Ascending aorta (tissue), 2 donors: ENCODE measurements at places on chromosomes 12 and 14.
A peak's percentile ranks its signal among the peaks of the same experiment; 100 is the strongest.

- H3K27me3 ChIP-seq, result no peaks in the 10 kb centered on the region
- H3K4me1 ChIP-seq, result peaks cover 7% of the 10 kb centered on the region
- H3K36me3 ChIP-seq, result peaks cover 3% of the 10 kb centered on the region
- no peak overlapping the region for H3K4me3 ChIP-seq
- no peak for DNase-seq
These were observed 11.5 kb downstream of the GNS start for GRCh38 chr12:64747695-64748094.

- no peaks in the 10 kb centered on the region for H3K36me3 ChIP-seq
- no peak overlapping the region for H3K27ac ChIP-seq
- no peaks in the 10 kb centered on the region for H3K27me3 ChIP-seq
- DNase-seq, result no peak
- H3K4me3 ChIP-seq, result no peak overlapping the region
- H3K4me1 ChIP-seq, result no peaks in the 10 kb centered on the region
These were observed 139.3 kb upstream of the LMNTD1 start for GRCh38 chr12:25692115-25693035.

DNA sequence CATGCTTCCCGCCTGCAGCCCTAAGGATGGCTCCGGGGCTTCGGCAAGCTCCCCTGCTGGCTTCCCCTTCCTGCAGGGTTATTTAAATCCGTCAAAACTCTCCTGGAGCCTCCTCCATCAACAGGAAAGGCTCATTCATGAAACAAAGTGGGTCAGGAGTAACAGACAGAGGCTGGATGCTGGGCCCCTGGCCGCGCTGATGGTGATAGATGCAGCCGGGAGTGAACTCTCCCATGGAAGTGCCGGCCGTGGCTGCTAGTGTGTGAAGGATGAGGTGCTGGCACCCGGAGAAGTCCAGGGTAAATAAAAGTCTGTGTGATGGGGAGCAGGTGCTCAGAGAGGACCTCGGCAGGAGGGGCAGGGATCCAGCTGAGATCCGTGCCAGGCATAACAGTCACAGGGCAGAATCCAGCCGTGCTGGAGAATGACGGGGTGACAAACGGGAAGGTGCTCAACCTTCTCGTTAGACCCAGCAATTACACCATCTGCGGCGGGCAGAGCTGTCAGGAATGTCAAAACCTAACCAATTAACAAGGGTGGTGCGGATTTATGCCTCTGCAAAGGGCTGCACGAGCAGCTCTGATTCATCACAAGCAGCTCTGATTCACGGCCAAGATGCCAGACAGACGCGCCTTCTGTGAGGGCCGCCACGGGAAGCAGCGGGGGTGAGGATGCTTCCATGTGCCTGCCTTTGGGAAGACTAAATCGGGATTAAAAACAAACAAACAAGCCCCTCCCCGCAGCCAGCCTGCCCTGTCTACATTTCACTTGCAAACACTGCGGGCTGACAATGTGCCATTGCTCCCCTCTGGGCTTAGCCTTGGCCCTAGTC is 55.6 kb downstream of the SYNE3 start:
- no peaks in the 10 kb centered on the region for H3K4me1 ChIP-seq
- H3K27ac ChIP-seq, result no peak overlapping the region
- H3K36me3 ChIP-seq, result peaks cover 4% of the 10 kb centered on the region
- H3K4me3 ChIP-seq, result no peak overlapping the region
- no peaks in the 10 kb centered on the region for H3K27me3 ChIP-seq
- DNase-seq, result peak; percentile 75

DNA sequence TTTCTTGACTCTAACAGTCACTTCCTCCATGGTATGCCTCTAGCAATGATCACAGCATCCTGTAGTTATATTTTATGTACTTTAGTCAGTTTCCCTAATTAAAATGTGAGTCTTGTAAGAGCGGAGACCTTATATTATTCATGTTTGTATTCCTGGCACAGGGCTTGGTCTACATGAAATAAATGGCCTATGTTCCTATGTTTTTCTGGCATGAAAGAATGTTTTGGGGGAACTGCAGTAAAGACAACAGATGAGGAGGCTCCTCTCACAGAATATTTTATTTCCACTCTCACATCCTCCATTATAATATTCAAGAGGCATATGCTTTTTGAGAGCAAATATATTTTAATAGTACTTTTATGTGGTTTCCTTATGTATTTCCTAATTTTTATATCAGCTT is 429.8 kb upstream of the PDE3A start:
- DNase-seq, result no peak
- no peaks in the 10 kb centered on the region for H3K27me3 ChIP-seq
- no peaks in the 10 kb centered on the region for H3K36me3 ChIP-seq
- H3K27ac ChIP-seq, result no peak overlapping the region
- H3K4me3 ChIP-seq, result no peak overlapping the region

GRCh38 chr12:89506050-89506449 is 18.5 kb downstream of the GALNT4 start:
- no peaks in the 10 kb centered on the region for H3K27me3 ChIP-seq
- H3K27ac ChIP-seq, result no peak overlapping the region
- H3K36me3 ChIP-seq, result no peaks in the 10 kb centered on the region
- H3K4me1 ChIP-seq, result no peaks in the 10 kb centered on the region
- DNase-seq, result no peak

- H3K27ac ChIP-seq, result peak overlapping the region; percentile 100
- no peaks in the 10 kb centered on the region for H3K27me3 ChIP-seq
- peaks cover 7% of the 10 kb centered on the region for H3K4me1 ChIP-seq
- H3K36me3 ChIP-seq, result peaks cover 8% of the 10 kb centered on the region
- DNase-seq, result no peak
- H3K4me3 ChIP-seq, result peak overlapping the region; percentile 98
These were observed 1.7 kb downstream of the HECTD1 start for GRCh38 chr14:31205681-31206535.

DNA sequence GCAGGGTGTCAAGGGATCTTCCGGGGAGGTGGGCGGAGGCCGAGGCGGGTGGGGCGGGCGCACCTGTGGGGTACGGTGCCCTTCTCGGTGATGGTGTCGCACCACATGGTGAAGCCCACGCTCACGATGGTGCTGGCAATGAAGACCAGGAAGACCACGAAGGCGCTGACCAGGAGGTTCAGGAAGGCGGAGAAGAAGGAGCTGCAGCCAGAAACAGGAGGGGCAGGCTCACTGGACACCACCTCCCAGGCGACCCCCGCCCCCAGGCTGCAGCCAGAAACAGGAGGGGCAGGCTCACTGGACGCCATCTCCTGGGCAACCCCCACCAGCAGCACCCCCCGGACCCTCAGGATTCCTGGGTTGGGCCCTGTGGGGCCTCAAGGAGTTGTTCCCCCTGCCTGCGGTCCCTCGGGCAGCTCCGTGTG is 7.6 kb downstream of the TMEM179 start:
- H3K4me1 ChIP-seq, result no peaks in the 10 kb centered on the region
- no peaks in the 10 kb centered on the region for H3K36me3 ChIP-seq
- H3K27ac ChIP-seq, result no peak overlapping the region
- H3K4me3 ChIP-seq, result no peak overlapping the region
- no peaks in the 10 kb centered on the region for H3K27me3 ChIP-seq
- no peak for DNase-seq

DNA sequence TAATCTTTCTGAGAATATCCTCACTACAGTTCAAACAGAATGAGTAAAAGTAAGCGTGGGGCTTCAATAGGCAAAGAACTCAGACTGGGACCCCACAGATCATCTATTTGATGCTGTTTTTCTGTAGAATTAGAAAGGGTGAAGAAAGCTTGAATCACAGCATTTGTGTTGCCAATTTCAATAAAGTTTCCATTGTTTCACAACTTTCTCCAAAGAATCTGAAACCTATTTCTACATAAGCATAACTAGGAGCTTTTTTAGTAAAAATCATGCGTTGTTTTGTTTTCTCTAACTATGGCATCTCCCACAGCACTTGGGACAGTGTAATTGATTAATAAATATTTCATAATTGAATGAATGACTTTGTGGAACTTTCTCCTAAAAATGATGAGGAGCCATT is 16.7 kb upstream of the NEDD1 start:
- no peak overlapping the region for H3K4me3 ChIP-seq
- no peak overlapping the region for H3K27ac ChIP-seq
- H3K4me1 ChIP-seq, result no peaks in the 10 kb centered on the region
- no peaks in the 10 kb centered on the region for H3K36me3 ChIP-seq

- no peak for DNase-seq
- no peaks in the 10 kb centered on the region for H3K4me1 ChIP-seq
- no peak overlapping the region for H3K27ac ChIP-seq
These were observed 418.1 kb downstream of the APAF1 start for GRCh38 chr12:99063182-99063581.

DNA sequence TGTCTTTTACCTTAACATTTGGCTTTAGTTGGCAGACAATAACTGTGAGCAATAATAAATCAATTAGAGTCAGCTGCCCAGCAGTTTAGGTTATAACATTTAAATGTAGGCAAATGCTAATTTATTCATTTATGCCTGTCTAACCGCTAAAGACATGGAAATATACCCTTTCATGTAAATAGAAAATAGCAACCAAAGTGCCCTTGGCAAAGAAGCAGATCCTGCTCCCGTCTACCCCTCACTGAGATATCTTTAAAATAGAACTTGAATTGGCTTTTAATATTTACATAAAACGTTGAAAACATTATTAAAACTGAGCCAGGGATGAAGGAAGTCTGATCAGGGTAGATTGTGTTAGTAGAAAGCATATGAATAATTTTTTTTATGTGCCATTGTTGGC is 67.3 kb downstream of the ATP23 start:
- no peaks in the 10 kb centered on the region for H3K4me1 ChIP-seq
- H3K27ac ChIP-seq, result no peak overlapping the region
- no peaks in the 10 kb centered on the region for H3K36me3 ChIP-seq
- no peaks in the 10 kb centered on the region for H3K27me3 ChIP-seq
- no peak for DNase-seq

- H3K4me1 ChIP-seq, result no peaks in the 10 kb centered on the region
- H3K27me3 ChIP-seq, result no peaks in the 10 kb centered on the region
- no peak for DNase-seq
- H3K4me3 ChIP-seq, result no peak overlapping the region
These were observed 25.7 kb downstream of the CNOT2 start for GRCh38 chr12:70268972-70269371.

DNA sequence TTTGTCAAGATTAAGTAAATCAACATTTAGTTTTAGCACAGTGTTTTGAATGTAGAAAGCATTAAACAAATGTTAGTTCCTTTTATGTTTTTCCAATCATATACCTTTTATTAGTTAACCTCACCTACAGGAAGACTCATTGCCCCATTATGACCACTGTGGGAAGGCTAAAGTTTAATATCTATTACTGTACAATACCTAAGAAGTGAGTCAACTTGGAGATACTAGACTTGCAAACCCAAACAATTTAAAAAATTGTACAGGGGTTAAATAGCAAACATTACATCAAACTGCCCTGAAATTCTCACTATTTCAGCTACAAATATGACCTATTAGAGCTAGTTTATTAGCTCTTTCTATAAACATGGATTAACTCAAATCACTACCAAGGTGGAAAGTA is 8.6 kb upstream of the G2E3 start:
- no peak overlapping the region for H3K27ac ChIP-seq
- DNase-seq, result no peak
- H3K4me1 ChIP-seq, result no peaks in the 10 kb centered on the region
- H3K36me3 ChIP-seq, result no peaks in the 10 kb centered on the region
- no peaks in the 10 kb centered on the region for H3K27me3 ChIP-seq
- no peak overlapping the region for H3K4me3 ChIP-seq

- H3K27ac ChIP-seq, result no peak overlapping the region
- no peak for DNase-seq
- H3K27me3 ChIP-seq, result no peaks in the 10 kb centered on the region
- H3K4me3 ChIP-seq, result no peak overlapping the region
- H3K36me3 ChIP-seq, result no peaks in the 10 kb centered on the region
These were observed 220.9 kb downstream of the FOXG1 start for GRCh38 chr14:28987516-28987915.

DNA sequence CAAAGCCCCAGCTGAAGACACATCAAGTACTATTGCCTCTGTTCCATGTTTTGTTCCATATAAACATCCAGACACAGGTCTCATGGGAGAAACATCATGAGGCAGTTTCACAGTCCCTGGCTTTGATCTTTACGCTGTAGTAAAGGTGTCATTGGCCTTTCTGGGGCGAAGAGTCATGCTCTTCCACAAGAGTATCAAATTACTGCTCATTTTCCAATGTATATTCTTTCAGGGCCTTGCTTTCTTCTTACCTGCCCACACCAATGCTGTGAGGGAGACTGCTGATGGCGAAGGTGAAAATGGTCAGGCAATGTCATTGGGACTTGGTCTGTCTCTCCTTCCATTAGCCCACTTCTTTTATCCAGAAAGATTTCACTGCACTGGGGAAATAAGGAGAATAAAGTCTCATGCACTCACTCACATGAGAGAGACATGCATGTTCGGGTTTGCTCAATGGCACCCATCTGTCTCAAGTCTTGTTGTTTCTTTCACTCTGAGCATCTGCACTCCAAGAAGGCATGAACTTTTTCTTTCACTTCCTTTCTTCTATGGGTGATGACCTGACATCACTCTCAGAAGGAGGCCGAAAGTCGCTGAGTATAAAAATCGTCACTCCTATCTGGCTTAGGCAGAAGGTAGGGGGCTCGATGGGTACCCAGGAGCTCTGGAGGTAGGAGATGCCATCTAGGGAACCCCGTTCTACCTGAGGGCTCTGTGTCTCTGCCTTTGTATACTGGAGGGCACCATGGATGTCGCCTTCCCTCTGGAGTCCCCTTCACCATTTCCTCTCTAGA is 1.3 kb upstream of the JDP2 start:
- H3K27me3 ChIP-seq, result no peaks in the 10 kb centered on the region
- H3K27ac ChIP-seq, result peak overlapping the region; percentile 78
- H3K4me1 ChIP-seq, result peaks cover 28% of the 10 kb centered on the region
- H3K36me3 ChIP-seq, result no peaks in the 10 kb centered on the region
- peak overlapping the region; percentile 90 for H3K4me3 ChIP-seq

- peaks cover 44% of the 10 kb centered on the region for H3K4me1 ChIP-seq
- H3K36me3 ChIP-seq, result peaks cover 5% of the 10 kb centered on the region
- H3K27me3 ChIP-seq, result no peaks in the 10 kb centered on the region
- DNase-seq, result no peak
- peak overlapping the region; percentile 98 for H3K27ac ChIP-seq
- peak overlapping the region; percentile 74 for H3K4me3 ChIP-seq
These were observed 615 bp downstream of the TARBP2 start for GRCh38 chr12:53501615-53502181.

DNA sequence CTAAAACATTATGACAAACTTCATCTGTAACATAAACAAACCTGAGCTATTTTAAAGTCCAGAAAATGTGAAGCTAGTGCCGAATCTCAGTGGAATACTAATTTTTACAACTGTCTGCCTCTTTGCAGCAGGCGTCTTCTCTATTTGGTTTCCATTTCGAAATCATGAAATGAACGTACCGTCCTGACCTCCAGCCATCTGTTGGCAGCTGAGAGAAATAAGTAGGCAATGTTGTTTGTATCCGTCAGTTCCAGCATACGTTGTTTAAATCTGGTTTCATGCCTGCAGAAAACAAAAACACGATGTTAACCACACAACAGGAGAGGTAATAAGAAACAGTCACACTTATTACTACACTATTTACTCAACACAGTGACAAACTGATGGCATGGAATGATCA is 54.3 kb upstream of the KCNJ8 start:
- no peaks in the 10 kb centered on the region for H3K27me3 ChIP-seq
- H3K36me3 ChIP-seq, result no peaks in the 10 kb centered on the region
- peak overlapping the region; percentile 20 for H3K27ac ChIP-seq
- no peak overlapping the region for H3K4me3 ChIP-seq
